ENCODE measurements at places on chromosomes 1 and 21.

DNA sequence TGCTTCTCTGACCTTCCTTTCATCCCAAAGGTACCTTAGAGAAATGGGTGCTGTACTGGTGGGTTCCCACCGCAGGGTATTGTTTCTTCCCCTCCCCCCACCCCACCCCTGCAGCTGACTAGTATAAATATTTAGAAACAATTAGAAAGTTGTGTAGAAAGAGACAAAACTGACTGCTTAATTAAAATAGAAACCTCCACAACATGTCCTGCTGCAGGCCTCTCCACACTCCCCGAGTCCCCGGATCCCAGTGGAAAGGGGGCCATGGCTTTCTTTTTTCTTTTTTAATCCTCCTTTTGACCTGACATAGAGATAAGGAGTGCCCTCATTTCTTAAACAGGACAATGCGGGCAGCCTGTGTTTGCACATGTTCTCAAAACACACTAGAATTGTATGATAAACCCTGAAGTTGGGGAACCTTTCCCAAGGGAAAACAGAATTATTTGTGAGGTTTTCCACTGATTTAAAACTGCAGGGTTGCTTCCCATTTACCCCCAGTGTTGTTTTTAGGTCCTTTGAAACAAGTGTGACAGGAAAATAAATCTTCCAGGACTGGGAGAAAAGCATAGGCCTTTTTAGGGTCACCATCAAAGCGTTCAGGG, 1.7 kb downstream of the RHOU start:
- DNase-seq = no peak

DNA sequence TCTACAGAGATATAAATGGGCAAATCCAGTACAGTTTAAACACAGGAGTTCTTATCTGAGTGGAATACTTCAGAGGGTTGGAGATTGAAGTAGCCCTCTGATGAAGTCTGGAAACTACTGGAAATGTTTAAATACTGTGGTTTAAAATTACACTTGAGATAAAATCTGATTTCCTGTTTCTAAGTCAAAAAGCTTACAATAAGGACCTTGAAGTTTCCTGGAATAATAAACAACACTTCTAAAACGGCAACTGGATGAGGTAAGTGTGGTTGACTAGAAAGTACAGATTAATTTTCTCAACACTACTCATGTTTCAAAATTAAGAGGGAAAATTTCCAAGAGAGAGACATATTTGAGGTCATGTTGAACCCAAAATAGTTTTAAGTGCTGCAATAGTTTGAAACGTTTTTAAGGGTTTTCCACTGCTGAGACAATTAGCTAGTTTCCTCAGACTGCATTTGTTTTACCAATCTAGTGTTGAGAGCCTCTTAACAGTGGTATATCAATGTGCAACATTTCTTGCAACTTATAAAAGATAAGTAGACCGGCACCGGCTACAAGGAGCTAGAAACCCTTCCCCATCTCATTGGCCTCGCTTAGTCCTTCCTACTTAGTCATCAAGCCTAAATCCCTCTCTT, 27.4 kb downstream of the KCNA3 start:
- DNase-seq = peak; percentile 65

DNA sequence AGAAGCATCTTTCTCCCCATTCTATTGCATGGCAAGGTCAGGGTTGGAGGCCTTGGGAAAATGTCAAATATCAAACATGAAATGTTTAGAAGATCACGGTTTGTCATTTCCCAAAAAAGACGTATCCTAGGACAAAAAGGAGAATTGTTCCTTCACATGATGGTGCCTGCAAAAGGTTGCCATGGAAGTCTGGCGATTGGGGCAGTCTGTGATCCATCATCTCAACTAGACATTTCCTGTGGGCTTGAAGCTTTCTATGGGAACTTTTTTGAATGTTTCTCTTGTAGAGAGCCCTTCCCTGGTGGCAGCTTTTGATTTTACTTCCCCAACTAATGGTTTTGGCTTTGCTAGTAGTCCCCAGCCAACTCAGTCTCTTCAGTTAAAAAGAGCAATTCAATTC, 106.3 kb downstream of the TGFB2 start:
- DNase-seq = no peak

DNA sequence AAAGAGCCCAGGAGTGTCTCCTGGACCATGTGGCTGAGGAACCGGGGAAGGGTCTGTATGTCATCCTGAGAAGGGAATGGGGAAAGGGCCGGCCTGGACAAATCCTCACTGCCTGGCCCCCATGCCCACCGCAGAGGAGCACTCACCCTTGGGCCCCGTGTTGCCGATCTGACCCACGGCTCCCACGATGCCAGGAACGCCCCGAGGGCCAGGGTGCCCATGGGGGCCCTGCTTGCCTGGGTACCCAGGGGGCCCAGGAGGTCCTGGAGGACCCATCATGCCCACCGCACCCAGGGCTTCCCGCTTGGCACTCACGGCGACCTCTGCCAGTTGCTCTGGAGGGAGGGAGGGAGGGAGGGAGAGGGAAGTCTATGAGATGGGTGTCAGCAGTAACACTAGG, 14.6 kb downstream of the COL9A2 start:
- no peak for DNase-seq

DNA sequence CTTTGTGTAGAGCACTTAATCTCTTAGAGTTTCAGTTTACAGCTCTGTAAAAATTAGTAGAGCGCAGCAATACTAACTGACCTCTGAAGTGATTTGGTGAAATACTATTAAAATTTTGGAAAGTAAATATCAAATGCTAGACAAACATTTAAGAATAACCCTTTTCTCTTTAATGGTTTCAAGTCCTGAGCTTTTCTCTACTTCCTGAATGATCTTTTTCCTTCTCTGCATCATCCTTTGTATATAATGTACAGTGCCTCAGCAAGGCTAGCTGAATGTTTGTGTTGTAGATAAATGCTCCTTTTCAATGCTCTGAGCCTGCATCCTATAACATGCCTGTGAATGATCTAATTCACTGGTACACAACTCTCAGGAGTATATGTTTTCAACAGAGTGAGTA, 272.9 kb downstream of the ADGRL2 start:
- no peak for DNase-seq

DNA sequence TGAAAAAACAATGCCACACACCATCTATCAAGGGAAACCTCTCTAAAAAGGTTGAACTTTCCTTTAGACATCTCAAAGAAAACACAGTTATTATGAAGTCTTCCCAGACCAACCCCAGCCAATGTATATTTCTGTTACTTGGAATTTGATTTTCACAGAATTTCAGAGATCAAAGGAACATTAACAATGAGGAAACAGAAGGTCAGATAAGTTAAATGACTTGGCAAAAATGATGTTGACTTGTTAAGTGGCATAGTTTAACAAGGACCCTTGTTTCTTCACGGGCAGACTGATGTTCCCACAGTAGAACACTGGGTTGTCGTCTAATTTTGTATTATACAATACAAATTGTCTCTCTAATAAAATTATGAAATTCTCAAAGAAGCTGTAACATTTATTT, 29.0 kb downstream of the NME7 start:
- no peak for DNase-seq

DNA sequence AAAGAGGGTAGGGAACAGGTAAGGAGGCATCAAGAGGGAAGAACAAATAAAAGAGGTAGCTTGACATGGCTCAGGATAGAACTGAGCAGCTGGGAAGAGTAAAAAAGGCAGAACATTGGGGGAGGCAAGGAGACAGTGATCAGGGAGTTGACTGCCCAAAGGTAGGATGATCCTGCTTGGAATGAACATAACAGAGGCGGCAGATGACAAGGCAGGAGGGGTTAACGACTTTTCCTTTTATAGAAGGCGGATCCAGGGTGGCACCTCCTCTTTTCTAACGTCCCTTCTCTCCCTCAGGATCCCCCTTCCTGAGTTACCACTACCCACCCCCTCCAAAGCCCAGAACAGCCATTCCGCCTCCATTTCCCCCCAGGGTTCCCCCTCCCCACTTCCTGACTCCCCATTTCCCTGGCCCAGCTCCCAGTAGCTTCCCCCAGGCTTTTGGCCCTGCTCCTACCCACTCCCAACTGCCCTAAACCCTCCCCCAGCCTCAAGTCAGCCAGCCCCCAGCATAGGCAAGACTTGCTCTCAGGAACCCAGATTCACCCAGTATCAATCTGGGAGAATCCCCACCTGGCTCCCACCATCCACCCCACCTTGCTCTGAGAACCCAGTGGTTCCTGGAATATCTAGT, 769 bp upstream of the ADAMTS4 start:
- DNase-seq = no peak

DNA sequence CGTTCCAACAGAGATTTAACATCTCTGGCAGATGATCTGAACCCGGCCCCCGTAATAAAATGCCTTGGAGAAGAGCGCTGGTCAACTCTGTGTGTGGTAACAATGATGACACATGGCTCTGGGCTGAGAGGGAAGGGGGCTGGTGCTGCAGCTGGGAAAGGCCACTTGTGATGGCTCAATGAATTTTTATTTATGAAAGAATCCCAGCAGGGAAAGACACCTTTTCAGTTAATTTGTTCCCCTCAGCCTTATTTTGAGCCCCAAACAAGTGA, 59.4 kb downstream of the SYT6 start:
- DNase-seq = no peak

GRCh38 chr1:16183765-16184556, 28.1 kb upstream of the EPHA2 start:
- DNase-seq = no peak

DNA sequence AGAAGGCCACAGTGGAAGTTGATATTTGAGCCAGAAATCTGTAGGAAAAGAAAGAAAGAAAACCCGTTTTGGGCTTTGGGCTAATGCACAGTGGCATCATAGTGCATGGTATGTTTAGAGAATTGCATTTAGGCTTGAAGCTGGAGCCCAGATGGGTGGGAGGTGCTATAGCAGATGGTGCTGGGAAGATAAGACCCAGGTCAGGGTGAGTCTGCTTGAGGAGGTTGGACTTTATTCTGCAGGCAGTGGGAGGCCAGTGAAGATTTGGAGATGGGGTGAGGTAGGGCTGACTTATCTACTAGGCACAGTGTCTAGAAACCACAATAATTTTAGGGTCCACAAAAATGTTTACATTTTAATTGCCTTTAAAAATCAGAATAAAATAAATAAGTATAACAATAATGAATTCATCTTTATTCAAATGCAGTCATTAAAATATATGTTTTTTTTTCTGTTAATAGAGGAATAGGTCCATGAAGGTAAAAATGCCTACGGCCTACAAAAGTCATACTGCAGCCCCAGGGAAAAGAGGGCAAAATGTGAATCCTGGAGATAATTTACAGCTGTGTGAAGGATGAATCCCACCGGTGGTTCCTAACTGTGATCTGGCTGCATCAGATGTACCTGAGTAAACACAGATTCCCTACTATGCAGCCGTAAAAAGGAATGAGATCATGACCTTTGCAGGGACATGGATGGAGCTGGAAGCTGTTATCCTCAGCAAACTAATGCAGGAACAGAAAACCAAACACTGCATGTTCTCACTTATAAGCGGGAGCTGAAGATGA, 8.7 kb downstream of the DNAJC6 start:
- DNase-seq = no peak

DNA sequence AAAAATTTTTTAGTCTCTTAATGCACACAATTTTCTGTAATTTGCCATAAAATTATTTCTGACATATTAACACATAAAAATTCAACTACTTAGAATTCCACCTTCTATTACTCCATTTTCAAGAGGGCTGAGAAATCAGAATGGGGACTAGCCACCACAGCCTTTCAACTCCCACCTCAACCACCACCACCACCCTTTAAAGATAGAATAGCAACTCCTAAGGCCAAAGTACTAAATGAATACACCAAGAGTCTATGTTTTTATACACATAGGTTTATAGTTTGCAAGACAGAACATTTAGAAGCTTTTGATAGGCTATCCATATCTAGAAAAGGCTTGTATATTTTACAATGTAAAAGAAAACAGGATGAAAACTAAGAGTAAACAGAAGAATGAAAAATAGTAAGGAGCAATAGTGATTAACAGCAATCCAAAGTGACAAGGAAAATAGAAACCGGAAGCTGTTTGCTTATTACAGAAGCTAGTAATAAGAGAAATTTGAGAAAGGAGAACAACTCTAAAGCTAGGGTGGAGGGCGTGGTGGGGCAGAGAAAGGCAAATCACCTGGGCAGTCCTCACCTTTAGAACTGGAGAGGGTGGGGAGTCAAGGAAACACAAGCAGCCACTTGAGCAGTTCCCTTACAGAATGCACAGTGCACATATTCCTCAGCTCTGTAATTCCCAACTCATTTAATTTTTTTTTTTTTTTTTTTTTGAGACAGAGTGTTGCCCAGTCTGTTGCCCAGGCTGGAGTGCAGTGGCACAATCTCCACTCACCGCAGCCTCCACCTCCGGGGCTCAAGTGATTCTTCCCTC, 27.7 kb downstream of the EPS15 start:
- no peak for DNase-seq

GRCh38 chr1:67294836-67295617, 12.6 kb upstream of the IL12RB2 start:
- no peak for DNase-seq

DNA sequence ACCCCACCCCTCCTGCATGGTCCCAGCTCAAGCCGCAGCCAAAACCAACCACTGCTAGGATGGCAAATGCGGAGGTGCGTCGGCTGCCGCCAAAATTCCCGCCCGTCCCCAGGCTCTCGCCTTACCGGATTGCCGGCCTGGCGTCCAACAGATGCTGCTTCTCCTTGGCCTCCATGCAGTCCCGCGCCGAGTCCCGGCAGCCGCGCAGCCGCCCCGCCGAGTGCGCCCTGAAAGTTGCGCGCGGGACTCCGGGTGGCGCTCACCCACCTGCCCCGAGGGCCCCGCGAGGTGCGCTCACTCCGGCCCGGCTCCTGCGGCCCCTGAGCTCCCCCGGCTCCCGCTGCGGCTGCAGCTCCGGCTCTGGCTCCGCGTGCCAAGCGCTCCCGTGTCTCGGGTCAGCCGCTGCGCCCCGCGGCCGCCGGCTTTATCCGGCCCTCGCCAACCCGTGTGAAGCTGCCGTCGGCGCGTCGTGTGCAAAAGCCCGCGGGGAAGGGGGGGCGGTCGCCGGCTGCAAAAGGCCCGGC, at the start of gene SLC30A2:
Gene SLC30A2 (minus strand): TSS at position 397 of the 524 bp plus-strand sequence. CDS start 222 bp downstream, at position 175.
- DNase-seq = no peak

DNA sequence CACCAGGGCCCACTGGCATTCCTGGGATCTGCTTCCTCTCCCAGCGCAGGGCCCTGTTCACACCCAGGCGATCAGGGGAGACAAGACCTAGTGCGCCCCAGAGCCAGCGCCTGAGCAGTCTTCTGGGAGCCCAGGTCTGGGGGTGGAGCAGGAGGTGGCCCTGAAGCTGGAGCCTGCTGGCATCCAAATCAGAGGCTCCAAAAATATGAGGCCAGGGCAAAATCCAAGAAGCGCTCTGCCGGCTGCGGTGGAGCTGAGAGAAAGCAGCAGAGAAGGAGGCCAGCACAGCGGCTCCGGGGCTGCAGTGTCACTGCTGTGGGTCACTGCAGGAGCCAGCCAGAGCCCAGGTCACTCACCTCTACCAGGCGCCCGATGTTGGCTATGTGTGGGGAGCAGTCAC, 32.7 kb downstream of the SLC66A1 start:
- no peak for DNase-seq

- no peak for DNase-seq
These were observed 11.4 kb downstream of the RAB4A start for GRCh38 chr1:229282295-229282823.

GRCh38 chr1:218674280-218674773, 329.2 kb downstream of the TGFB2 start:
- no peak for DNase-seq

DNA sequence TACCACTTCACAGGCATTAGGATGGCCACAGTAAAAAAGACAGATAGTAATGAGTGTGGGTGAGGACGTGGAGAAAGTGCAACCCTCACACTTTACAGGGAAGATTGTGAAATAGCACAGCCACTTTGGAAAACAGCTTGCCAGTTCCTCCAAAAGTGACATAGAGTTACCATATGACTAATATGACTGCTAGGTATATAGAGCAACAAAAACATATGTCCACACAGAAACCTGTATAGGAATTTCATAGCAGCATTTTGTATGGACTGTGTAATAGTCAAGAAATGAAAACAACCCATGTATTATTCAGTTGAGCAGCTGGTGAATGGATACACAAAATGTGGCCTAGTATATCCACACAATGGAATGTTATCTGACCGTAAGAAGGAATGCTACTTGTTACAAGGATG, 30.4 kb upstream of the LBR start:
- DNase-seq = no peak

Measured in CD4-positive, alpha-beta T cell treated with Interleukin-4 for 4 hours (primary cell).